ENCODE measurements at places on chromosomes 1 and 21.

GRCh38 chr1:51953079-51953478 lies 37.4 kb downstream of the RAB3B start:
- DNase-seq, result no peak

DNA sequence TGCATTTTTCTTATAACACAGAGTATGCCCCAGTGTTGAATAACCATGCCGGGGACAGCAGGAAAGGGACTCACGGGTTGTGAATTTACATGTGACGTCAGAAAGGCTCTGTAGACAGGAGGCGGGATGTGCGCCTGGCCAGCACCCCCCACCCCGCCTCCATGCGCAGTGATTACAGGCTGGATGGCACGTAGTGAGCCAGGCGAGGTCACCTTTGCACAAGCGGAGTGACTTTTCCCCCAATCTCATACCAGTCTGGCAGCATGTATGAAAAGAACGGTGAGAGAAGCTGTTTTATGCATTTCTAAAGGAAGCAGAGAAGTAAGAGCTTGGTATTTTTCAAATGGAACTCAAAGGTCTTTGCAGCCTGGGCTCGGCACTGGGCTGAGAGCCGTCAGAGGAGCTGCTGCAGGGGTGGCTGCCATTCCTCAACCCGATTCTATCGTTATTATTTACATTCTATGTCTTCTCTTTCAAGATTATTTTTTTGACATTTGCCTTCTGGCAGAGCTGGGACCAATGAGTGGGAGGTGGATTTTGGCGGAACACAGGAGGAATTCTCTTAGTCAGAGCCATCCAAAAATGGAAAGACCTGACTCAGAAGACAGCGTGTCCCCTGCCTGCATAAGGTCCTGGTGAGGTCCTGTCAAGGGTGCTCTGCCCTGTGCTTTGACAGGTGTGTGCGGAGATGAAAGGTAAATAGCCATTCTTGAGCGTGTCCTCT lies 115.6 kb upstream of the SLC45A1 start:
- DNase-seq, result peak; percentile 44

DNA sequence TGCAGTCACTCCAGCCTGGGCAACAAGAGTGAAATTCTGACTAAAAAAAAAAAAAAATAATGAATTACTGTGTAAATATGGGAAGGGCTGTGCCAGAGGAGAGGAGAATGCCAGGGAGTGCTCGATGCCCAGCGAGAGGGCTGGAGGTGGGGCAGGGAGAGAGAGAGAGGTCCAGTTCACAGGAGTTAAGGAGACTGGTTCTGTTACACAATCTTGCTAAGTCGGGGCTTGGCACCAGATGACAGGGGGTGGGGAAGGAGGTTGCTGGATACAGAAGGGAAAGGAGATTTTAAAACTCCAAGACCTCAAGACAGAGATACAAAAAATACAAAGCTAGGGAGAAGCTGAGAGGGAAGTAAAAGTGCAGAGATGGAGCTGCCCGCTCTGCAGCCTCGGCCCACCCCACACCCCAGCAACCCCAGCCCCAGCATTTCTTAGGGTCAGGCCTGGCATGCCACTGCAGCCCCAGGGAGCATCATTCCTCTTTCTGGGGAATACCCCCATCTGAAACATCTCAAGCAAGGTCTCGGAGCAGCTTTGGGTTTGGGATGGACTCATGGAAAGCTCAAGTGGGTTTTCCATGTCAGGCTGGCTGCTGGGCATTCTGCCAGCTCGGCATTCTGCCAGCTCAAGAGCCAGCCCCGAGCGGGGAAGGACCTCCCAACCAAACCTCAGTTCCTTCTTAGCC lies 991 bp downstream of the SELENBP1 start:
- peak; percentile 22 for DNase-seq

DNA sequence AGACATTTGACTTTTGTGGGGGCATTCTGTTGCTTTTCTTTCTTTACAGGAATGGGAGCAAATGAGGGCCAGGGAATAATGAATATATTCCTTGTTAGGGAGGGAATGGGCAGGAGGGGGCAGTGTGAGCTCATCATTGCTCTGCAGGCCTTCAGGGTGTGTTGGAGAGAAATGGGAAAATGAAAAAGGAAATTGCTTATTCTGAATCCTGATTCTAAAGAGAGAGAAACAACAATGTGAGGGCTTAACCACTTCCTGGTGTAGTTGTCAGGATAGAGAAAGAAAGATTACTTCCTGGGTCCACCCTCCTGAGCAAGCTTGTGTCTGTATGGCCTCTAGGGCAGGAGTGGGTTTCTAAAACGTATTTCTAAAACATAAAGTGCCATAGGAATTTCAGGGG lies 28.3 kb downstream of the VANGL2 start:
- no peak for DNase-seq

DNA sequence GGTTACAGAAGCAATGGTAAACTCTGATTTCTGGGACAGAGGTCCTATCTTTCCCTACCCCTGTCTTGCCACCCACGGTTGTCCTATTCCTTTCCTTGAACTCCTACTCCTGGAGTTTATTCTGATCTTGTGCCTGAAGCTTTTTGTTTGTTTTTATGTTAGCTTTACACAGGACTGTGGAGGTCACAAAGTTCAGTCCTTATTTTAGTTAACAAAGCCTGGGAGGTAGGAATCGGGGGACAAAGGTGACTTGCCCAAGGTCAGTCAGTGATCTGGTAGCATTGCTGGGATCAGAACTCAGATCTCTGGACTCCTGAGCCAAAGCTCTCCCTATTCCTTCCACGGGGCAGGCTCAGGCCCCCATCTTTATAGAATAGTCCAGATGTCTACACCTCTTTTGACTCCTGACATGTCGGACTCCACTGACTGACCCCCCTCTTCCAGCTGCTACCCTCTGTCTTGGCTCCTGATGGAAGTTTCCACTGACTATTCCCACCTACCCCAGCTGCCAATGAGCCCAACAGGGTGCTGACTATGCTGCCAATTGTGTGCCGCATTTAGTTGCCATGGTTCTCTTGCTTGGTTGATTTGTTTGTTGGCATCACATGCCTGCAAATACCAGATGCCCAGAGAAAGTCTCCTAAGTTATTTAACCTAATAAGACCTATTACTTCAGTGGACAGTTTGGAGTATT lies 9.9 kb downstream of the F5 start:
- DNase-seq, result no peak

GRCh38 chr21:42149656-42150473 lies 69.1 kb upstream of the ABCG1 start:
- no peak for DNase-seq

DNA sequence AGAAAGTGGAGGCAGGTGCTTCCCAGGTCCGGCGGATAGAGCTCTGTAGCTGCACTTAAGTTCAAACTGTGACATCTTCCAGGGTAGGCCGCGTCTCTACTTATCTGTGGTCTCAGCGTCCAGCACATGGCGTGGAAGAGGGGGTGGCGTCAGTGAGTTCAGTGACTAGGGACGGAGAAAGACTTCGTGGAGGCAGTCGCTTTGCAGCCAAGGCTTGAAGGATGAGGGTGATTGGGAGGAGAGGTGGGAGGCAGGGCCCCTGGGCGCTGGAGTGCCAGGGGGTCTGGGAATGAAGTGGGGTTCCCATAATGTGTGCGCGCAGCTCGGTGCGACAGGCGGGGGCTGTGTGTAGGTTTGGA lies 444 bp upstream of the AGO1 start:
- no peak for DNase-seq

GRCh38 chr1:24141311-24141997 lies 1.5 kb downstream of the IL22RA1 start:
- no peak for DNase-seq

DNA sequence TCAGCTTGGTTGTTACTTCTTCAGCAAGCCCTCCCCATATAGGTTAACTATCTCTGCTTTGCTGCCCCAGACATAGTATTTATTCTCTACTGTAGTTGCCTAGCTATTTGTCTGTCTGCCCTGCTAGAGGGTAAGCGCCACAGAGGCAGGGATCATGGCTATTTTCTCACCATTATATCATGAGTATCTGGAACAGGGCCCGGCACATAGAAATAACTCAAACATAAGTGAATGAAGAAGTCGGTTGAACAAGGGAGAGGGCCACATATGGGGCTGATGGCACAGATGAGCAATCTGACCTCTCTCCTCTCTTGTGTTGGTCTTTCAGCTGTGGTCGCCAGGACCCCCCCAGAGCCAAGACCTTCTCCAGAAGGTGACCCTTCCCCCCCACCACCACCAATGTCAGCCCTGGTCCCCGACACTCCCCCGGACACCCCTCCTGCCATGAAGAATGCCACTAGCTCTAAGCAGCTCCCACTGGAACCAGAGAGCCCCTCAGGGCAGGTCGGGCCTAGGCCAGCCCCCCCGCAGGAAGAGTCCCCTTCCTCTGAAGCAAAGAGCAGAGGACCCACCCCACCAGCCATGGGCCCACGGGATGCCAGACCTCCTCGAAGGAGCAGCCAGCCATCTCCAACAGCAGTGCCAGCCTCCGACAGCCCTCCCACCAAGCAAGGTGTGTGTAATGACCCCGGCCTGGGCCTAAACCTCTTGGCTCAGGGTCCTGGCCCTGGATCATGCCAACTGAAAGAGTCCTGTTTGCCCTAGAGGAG lies 14.9 kb downstream of the MAP7D1 start:
- no peak for DNase-seq

DNA sequence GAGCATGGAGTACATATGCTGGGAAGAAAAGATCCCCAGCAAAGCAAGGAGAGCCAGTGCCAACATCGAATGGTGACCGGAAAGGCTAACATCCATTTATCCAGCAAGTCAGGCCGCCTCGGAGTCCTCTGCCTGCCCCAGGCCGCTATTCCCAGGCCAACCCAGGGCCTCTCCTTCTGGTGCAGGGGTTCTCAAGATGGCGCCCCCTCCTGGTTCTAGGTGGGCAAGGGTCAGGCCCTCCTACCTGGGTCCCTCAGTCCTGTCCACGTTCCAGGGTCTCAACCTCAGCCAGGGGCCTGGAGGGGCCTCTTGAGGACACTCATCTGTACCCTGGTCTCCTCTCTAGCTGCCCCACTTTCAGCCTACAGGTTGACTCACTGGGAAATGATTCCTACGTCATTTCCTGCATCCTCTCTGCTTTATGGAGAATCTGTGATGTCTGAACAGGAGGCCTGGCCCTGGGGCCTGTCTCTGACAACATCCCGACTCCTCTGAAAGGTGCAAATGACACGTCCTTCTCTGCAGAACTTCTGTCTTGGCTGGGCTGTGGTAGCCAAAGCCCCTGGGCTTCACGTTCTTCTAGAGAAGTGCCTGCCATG lies 145.3 kb downstream of the PSMG1 start:
- DNase-seq, result no peak

- no peak for DNase-seq
Observed at GRCh38 chr1:94068999-94069918, 51.7 kb downstream of the ABCA4 start.

DNA sequence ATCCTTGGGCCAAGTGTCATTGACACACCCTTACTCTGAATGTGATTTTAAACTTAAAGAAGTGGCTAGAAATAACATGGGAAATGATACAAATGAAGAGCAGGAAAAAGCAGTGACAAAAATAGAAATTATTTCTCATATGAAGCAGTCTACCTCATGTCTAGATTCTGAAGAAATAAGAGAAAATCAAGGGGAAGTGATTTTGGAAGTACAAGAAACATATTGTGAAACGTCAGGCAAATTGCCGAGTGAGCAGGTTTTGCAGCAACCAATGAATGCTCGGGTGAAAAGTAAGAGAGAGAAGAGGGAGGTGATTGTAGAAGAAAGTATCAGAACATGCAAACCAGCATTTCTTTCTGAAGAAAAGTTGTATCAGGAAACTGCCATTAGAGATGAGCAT lies 130.7 kb downstream of the MACF1 start:
- DNase-seq, result no peak

- DNase-seq, result no peak
Observed at GRCh38 chr1:242470774-242471173, 53.7 kb downstream of the PLD5 start.

GRCh38 chr1:82465024-82465423 lies 664.3 kb downstream of the ADGRL2 start:
- no peak for DNase-seq

- DNase-seq, result no peak
Observed at GRCh38 chr1:33712186-33712585, 151.7 kb upstream of the HMGB4 start.

DNA sequence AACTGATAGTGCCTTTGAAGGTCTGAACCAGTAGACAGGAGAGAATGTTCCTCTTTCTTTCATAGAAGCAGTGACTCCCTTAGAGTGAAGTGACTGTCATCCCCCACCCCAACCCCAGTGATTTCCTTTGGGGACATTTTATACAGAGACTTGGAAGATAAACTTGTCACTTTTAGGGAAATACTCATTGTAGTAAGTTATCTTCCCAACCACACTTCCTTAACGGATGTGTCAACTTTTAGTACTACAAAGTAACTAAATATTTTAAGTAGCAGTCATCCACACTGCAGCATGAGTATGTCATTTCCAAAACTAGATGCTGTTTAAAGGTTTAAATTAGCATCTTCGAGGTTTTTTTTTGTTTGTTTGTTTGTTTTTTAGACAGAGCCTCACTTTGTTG lies 13.7 kb downstream of the LRRC8B start:
- no peak for DNase-seq

- DNase-seq, result no peak
Observed at GRCh38 chr1:168976267-168976666, 130.2 kb upstream of the ATP1B1 start.

DNA sequence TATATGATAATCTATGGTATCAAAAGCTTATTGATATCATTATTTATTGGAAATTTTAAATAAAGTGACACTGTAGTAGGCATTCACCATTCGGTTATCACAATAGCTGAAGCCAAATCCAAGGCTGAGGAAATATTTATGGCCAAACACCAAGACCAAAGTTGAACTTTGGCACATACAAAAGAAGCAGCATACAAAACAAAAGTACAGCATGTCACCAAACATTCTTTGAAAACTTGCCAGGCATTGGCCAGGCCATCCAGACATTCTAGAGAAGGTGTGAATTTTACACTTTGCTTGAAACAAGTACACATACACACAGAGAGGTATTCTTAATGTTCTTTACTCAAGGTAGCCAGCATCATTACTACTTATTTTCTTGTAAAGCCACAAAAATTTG lies 544.4 kb upstream of the CXADR start:
- no peak for DNase-seq

GRCh38 chr1:173017792-173018191 lies 32.9 kb downstream of the TNFSF18 start:
- no peak for DNase-seq

DNA sequence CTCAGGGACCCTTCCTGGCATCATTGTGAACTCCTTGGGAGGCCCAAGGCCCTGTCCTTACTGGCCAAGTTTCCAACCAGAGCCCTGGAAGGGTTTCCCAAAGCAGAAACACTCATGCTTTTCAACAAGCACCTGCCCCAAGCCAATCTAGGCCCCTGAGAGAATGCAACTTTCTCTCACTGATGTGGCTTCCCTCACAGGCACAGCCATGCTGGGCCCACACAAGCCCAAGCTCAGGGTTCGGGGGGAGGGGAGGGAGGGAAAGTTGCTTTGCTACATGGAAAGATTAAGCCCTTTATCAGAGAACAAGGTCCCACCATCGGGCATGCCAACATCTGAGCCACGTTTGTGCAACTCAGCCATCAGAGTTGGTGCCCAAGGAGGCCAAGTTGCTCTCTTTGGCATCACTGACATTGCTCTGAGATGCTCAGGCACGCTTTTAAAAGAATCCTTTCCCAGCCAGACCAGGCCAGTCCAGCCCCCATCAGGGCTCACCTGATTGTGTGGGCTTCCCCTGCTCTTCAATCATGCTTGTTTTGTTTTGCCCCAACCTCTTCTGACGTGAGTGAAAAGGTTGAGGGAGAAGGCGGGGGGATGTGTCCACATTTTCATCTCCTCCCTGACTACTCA lies 43.5 kb downstream of the RIMS3 start:
- no peak for DNase-seq

GRCh38 chr1:220318673-220319072 lies 46.4 kb upstream of the RAB3GAP2 start:
- DNase-seq, result no peak

Measured in AG09319 (cell line).